CD4-positive, alpha-beta T cell treated with Interleukin-4 for 1 hour (primary cell): ENCODE measurements at places on chromosomes 4 and X.

- no peak for DNase-seq
Measured at GRCh38 chr4:155085843-155086530, 122.4 kb upstream of the NPY2R start.

DNA sequence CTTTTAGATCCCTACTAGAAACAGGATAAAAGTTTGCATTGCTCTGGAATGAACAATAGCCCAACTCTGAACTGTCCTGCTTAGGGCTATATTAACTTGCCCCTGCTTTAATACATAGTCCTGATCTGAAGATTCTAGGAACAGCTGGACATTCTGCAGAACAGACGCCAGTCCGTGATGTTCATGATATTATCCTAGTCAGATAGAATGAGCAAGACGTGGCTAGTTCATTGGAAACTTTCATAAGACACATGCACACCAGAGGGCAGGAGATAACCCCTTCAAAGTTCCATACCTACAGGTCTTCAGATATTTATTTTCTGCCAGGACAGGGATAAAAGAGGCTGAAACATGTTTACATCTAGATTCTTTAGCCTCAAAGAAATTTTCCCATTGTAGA lies 75.5 kb upstream of the CLNK start:
- DNase-seq: no peak

- no peak for DNase-seq
Measured at GRCh38 chrX:77960567-77960966, 8.9 kb downstream of the PGAM4 start.

DNA sequence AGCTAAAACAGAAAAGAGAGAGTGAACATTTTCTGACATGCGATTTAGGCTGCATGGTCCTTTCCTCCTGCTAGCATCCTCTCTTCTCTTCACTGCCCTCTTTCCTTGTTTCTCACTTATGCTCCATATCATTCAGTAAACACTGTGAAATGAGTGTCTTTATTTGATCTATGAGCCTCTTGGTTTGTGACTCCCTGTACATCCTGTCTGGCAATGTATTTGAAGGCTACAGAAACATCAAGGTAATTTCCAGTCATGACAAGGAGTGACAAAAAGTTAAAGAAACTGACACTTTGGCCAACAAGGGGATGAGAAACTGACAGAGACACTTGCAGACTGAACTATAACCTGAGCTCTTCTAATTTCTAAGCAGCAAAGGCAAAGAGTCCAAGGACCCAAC lies 8.7 kb downstream of the FTHL17 start:
- no peak for DNase-seq

DNA sequence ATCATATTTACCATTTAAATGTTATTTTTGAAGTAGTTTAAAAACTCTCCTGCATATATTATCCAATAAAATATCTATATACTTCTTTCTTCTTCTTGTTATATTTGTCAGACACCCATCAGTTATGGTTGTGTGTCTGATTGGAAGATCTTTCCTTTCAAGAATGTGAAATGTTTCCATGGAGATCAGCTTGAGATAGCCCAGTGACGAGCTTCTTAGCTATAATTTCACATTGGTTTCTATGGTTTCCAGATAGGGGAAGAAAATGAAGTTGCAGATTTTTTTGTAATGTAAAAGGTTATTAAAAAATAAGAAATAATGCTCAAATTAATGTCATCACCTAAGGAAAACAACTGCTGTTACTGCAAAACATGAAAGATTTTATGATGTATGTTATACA lies 189.0 kb downstream of the COX7B2 start:
- no peak for DNase-seq

GRCh38 chrX:10356979-10357378 lies 200.2 kb downstream of the CLCN4 start:
- DNase-seq: no peak

DNA sequence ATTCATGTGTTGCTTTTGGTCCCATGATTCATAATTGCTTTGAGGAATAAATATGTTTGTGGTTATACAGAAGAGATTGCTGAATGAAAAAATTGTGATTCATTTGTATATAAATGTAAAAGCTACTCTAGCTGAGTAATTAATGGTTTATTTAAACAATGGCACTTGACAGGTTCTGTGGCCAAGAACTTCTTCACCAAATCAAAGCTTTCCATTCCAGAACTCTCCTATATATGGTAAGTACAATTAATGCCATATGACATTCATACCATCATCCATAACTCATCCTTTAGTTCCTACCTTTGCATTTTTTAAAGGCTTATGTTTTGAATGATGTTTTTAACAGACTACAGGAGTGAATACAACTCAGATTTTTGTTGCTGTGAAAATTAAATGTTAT lies 105.8 kb downstream of the REPS2 start:
- no peak for DNase-seq

DNA sequence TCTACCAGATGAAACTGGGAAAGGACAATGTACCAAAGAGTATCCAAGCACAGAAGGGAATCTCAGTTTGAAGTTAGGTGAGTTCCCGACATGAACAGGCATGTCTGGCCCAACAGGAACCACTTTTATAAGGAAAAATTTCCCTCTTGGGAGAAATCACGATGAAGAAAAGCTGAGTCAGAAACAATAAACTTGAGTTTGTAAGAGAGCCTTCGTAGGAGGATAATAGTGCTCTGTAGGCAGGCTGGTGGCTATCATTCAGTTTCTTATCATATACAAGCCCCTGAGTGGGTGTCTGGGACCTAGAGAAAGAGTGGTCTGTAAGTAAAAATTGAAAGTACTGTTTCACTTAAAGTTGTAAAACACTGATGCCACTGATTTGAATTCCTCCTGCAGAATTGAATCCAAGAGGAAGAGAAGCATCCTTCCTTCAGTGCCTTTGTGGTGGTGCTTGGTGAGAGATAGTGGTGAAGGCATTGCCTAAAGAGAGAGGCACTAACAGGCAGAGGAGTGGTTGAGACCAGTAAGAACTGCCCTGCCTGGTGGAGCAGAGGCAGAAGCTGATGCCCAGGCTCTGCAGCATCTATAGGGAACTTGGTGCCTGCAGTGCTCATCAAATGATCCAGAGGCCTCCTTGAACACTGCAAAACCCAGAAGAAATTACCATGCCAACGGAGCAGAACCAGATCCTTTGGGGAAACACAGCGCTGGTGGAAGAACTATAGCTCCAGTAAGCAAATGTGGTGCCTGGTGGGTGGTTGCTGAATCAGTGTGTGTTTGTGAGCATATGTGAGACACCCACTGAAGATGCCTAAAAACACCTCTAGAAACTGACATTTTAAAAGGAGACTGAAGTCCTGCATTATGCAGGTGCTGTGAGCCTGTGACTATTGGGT lies 31.7 kb upstream of the METAP1 start:
- no peak for DNase-seq

GRCh38 chr4:127162741-127163140 lies 470.0 kb upstream of the INTU start:
- DNase-seq: no peak

DNA sequence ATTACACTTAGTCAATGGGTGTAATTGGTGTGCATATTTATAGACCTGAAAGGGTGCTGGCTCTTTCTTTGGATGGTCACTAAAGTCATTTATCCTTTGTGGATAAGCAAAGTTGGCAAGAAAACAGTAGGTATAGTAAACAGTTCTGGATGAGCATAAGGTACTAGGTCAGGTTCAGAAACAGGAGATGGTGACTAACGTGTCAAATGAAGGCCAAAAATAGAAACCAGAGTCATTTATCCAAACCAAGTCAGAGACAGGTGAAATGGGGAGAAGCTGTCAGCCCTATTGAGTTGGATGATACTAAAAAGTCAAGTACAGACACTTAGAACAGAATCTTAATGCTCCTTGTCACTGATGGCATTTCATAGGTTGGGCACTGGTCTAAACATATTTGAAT lies 313.1 kb downstream of the KLHL13 start:
- DNase-seq: no peak

GRCh38 chr4:182745237-182745636 lies 171.9 kb downstream of the DCTD start:
- no peak for DNase-seq

GRCh38 chr4:121226362-121226761 lies 62.2 kb upstream of the TNIP3 start:
- peak; percentile 37 for DNase-seq

GRCh38 chr4:164207460-164207859 lies 546.5 kb upstream of the SMIM31 start:
- DNase-seq: no peak

- DNase-seq: no peak
Measured at GRCh38 chr4:120755864-120756263, 166.7 kb downstream of the PRDM5 start.

- DNase-seq: no peak
Measured at GRCh38 chr4:28774344-28774743, 1913.7 kb downstream of the STIM2 start.

- no peak for DNase-seq
Measured at GRCh38 chr4:125390126-125390525, 75.4 kb downstream of the FAT4 start.

DNA sequence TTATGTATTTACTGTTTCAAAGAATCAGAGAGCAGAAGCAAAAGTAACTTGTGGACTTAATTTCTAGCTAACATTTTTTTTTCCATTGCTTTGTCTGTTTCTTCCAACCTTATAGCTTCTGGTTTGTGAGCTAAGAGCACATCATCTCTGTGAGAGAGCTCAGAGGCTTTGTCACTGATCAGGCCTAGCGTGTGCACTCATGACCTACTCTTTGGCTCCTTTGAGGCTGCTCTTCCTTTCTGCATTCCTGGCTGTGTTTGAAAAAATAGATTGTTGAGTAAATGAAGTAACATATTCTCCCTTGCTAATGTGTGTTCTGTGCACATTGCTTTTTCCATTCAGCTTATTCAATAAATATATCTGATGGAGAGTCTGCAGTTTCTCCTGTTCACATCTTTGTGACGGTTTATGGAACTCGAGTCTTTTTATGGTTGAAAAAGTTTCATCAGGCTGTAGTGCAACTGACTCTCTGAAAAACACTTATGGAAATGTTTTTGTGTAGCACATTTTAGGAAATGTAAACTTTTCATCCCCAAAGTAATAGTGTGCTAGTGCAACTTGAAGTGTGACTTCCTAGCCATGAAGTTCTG lies 133.0 kb downstream of the RAPGEF2 start:
- DNase-seq: no peak

- DNase-seq: no peak
Measured at GRCh38 chr4:3423952-3424351, 17.8 kb upstream of the HGFAC start.

- DNase-seq: no peak
Measured at GRCh38 chr4:107893171-107894137, 37.9 kb upstream of the CYP2U1 start.

DNA sequence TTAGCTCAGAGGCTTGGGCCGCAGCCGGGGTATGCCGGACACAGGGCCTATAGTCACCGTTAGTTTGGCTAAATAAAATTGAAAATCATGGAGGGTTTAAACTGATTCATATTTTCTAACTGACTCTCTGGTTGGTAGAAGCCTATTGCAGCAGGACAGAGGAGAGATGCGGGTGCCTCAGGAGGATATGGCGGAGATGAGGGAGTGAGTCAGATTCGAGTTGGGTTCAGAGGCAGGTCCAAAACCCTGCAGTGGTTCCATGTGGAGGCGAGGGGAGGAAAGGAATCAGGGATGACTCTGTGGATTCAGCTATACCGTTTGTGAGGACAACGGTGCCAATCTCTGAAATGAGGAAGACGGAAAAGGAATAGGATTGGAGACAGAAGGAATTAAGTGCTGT lies 176.6 kb downstream of the PALLD start:
- no peak for DNase-seq

- DNase-seq: no peak
Measured at GRCh38 chrX:133444196-133444595, 28.9 kb upstream of the GPC4 start.

- no peak for DNase-seq
Measured at GRCh38 chr4:155371432-155372043, 5.2 kb downstream of the MAP9 start.

- DNase-seq: no peak
Measured at GRCh38 chr4:19842471-19842870, 409.2 kb upstream of the SLIT2 start.

DNA sequence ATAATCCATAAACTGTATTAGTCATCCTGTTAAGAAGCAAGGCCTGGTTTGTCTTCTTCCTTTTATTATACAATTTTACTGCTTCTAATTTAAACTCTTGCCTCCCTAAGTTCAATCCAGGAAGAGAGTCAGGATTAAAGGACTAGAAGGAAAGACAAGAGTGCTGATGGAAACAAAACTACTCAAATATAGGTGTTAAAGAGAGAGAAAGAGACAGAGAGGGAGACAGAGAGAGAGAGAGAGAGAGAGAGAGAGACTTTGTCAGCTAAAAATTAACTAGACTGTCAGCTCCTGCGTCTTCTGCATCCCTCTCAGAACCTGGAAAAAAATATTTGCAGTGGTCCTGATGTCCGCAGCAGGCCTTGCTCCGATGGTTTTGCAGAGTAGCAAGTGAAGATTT lies 13.5 kb upstream of the FGG start:
- no peak for DNase-seq

DNA sequence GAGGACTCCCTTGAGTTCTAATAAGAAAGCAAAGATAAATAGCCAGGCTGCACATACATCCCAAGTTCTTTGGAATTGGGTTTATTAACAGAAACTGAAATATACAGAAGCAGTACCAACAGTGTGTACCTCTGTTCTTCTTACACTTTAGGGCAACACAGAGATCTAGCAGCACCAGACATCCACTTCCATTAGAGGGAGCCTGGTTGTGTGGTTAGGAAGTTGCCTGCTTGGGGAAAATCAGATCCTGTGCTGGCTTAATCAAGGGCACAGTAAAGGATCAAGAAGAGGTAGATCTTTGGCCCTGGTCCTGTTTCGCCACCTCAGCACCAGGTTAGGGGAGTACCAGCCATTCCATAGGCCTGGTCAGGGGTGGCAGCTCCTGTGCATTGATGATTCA lies 231.1 kb upstream of the ARHGAP24 start:
- DNase-seq: no peak

DNA sequence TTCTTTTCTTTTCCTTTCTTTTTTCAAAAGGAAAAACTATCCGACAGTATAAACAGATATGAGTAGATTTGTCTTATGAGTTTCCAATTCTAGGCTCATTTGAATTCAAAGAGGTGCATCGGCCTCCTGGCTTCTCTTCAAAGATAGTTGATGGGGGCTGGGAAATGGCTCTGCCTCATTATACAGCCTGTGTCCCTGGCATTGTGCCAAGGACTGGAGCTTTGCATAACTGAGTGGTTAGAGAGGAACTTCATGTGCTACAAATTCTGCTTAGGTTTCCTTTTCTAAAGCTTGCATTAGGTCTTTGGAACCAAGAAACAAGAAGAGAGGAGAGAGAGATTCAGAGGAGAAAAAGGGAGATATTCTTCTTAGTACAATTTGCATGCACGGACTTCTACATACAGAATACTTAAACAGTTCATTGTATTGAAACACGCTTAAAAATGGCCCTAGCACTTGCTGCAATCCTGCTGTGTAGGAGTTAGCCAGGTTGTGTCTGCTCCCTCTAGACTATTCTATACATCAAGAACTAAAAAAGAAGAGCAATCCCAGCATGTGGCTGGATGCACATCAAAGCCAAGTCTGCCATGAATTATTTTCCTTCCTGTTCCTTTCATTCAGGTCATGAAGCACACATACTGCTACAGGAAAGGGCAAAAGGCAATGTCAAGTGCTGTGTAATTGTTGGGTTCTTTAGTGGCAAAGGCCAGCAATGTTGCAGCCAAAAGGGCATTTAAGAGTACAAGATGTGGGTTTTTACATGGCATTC lies 70.9 kb downstream of the INTS12 start:
- no peak for DNase-seq
